Activated CD4-positive, alpha-beta memory T cell treated with anti-CD3 and anti-CD28 coated beads, Interleukin-2, amount 10 ng/mL, durations not matched to agents 7 days and 5 days (primary cell): ENCODE measurements at places on chromosomes 3 and 15. TPM values are rescaled to one million over a fixed set of nuclear protein-coding genes. Genes with fewer than 3 reads are reported as not detected.

Gene TUSC2
- 17.9 TPM for total RNA-seq

Gene ACOX2
- total RNA-seq: not detected

Gene DNAJA4
- 30.9 TPM for total RNA-seq

Gene IL17RE
- 3.0 TPM for total RNA-seq

Gene LIPH
- not detected for total RNA-seq

GRCh38 chr3:171328419-171329082, 131.7 kb downstream of the TNIK start:
- peak overlapping the region; percentile 50 for H3K27ac ChIP-seq
- peak; percentile 69 for DNase-seq
- no peak overlapping the region for H3K4me3 ChIP-seq
- H3K27me3 ChIP-seq: no peaks in the 10 kb centered on the region
- peaks cover 19% of the 10 kb centered on the region for H3K4me1 ChIP-seq

GRCh38 chr3:113212844-113213375, 1.6 kb downstream of the BOC start:
- H3K4me1 ChIP-seq: peaks cover 11% of the 10 kb centered on the region
- H3K27ac ChIP-seq: no peak overlapping the region
- no peak for DNase-seq

- no peak overlapping the region for H3K4me3 ChIP-seq
- H3K27me3 ChIP-seq: peaks cover 24% of the 10 kb centered on the region
- no peak overlapping the region for H3K27ac ChIP-seq
- no peaks in the 10 kb centered on the region for H3K36me3 ChIP-seq
Observed at GRCh38 chr3:120428924-120429323, 21.9 kb downstream of the FSTL1 start.

DNA sequence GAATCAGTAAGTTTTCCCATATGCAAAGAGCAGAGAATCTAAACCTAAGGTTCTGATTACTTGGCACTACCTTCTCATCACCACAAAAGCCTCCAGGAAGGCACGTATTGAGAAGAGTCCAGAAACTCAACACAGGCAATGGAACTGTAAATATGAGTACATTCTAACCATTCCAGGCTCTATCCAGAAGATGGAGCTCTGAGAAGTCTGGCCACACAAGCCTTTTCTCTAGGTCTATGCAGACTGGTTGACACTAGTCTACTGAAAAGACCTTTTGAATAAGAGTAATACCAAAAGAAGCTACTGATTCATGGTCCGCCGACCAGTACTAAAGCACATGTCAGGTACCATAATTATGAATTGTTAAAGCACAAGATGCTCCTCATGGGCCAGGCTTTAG, 12.2 kb upstream of the NCKIPSD start:
- H3K4me3 ChIP-seq: no peak overlapping the region
- DNase-seq: no peak
- H3K27ac ChIP-seq: no peak overlapping the region
- peaks cover 46% of the 10 kb centered on the region for H3K36me3 ChIP-seq
- no peaks in the 10 kb centered on the region for H3K27me3 ChIP-seq
- peaks cover 11% of the 10 kb centered on the region for H3K4me1 ChIP-seq

DNA sequence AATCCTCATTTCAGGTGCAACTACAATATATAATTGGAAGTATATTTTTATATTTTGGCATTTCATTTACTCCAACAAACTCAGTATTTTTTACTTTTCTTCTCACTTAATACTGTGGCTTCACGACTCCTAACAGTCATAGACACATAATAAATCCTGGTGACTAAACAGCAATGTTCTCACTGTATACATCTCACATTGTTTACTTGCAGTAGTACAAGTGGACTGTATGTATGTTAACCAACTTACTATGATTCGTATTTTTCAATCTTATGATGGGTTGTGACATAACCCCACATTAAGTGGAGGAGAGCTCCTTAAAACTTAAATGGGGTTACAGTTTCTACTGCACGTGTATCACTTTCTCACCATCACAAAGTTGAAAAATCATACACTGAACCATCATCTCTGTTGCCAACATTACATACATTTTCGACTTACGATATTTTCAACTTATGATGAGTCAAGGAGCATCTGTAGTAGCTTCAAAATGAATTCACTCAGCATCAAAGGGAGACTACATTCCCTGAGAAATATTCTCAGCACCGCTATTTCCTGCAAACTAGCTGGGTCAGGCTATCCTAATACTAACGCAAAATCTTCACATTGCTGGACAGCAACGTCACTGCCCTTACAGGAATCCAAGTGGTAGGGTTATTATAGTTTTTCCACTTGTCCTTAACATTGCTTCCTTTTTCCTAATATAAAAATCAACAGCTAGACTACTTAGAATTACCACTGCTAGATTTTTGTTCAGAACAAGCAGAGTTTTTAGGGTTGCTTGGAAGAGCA, 7.3 kb downstream of the ADAM10 start:
- H3K27ac ChIP-seq: no peak overlapping the region
- H3K4me3 ChIP-seq: no peak overlapping the region
- DNase-seq: no peak
- no peaks in the 10 kb centered on the region for H3K27me3 ChIP-seq
- peaks cover 57% of the 10 kb centered on the region for H3K4me1 ChIP-seq
- H3K36me3 ChIP-seq: peaks cover 11% of the 10 kb centered on the region

GRCh38 chr3:28745436-28745835, 396.8 kb upstream of the AZI2 start:
- no peak overlapping the region for H3K4me3 ChIP-seq
- no peak overlapping the region for H3K27ac ChIP-seq
- no peak for DNase-seq
- no peaks in the 10 kb centered on the region for H3K4me1 ChIP-seq
- H3K27me3 ChIP-seq: no peaks in the 10 kb centered on the region

GRCh38 chr3:137171834-137172603, 214.2 kb downstream of the IL20RB start:
- H3K4me1 ChIP-seq: no peaks in the 10 kb centered on the region
- H3K27ac ChIP-seq: no peak overlapping the region
- no peak overlapping the region for H3K4me3 ChIP-seq

GRCh38 chr3:188788621-188789081, 383.1 kb upstream of the TPRG1 start:
- H3K36me3 ChIP-seq: peaks cover 4% of the 10 kb centered on the region
- no peaks in the 10 kb centered on the region for H3K27me3 ChIP-seq

GRCh38 chr3:28291577-28291976, 50.2 kb downstream of the CMC1 start:
- H3K27me3 ChIP-seq: no peaks in the 10 kb centered on the region
- H3K4me3 ChIP-seq: no peak overlapping the region
- DNase-seq: no peak
- H3K36me3 ChIP-seq: peaks cover 15% of the 10 kb centered on the region
